GM23248 (cell line): ENCODE measurements at places on chromosomes 1 and 21.

DNA sequence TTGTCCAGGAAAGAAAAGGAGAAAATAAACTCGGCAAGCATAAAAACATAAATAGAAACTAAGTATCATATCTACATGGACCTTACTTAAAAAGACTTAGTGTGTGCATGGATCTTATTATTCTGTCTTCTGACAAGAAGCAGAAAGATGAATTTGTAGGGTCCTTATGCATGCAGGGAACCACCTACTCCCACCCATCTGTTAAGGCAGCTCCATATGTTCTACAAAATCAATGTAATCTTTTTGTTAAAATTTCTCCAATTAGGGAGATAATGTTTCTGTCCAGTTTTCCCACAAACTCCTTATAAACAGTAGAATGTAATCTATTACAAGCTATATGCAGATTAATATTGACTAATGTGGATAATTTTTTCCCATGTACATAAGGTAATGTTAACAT, 13.9 kb upstream of the PTPN14 start:
- no peak for DNase-seq

- peak; percentile 73 for DNase-seq
Observed at GRCh38 chr1:170676628-170677027, 12.7 kb downstream of the PRRX1 start.

- no peak for DNase-seq
Observed at GRCh38 chr1:231882790-231883189, 256.2 kb downstream of the DISC1 start.

DNA sequence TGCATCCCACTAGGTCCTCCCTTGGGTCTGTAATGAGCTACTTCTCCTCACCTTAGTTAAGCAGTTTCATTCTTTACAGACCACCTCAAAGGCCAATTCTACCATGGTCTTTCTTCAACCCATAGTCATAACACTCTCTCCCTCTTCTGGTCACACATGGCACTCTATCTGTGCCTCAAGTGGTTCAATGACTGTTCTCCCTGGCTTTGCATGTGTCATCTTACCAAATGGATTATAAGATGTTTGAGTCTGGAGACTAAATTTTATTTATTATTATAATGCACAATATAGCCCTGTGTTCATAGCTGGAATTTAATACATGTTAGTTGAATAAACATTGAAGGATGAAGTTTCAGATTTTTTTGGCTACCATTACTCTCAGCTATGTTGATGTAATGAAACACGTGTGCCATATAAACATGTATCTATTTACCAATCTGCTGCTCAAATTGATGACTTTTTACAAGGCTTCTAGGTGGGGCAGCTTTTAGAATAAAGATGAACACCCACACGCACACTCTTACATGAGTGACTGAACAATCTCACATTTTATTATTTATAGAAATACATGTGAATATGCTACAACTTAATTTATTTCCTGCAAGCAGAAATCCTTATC, 102.1 kb downstream of the RUNX1 start:
- DNase-seq, result no peak

GRCh38 chr21:29258626-29259338, 39.9 kb upstream of the BACH1 start:
- peak; percentile 84 for DNase-seq

- no peak for DNase-seq
Observed at GRCh38 chr1:231985296-231986023, 358.9 kb downstream of the DISC1 start.

GRCh38 chr1:225780134-225780533, 2.5 kb downstream of the SRP9 start:
- DNase-seq, result no peak

DNA sequence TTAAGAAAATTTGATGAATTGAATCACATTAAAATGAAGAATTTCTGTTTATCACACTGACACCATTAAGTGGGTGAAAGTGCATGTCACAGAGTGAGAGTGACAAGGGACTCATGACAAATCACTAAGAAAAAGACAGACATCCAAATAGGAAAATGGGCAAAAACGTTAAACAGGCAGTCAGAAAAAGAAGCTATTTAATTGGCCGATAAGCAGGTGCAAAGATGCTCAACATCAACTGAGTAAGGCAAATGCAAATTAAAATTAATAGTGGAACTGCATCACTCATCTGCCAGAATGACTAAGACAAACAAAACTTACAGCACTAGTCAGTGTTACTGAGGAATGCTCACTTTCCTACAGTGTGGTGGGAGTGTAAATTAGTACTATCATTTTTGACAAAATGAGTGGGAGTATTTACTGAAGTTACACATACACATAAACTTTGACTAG, 39.2 kb upstream of the RUNX1 start:
- DNase-seq, result peak; percentile 49

DNA sequence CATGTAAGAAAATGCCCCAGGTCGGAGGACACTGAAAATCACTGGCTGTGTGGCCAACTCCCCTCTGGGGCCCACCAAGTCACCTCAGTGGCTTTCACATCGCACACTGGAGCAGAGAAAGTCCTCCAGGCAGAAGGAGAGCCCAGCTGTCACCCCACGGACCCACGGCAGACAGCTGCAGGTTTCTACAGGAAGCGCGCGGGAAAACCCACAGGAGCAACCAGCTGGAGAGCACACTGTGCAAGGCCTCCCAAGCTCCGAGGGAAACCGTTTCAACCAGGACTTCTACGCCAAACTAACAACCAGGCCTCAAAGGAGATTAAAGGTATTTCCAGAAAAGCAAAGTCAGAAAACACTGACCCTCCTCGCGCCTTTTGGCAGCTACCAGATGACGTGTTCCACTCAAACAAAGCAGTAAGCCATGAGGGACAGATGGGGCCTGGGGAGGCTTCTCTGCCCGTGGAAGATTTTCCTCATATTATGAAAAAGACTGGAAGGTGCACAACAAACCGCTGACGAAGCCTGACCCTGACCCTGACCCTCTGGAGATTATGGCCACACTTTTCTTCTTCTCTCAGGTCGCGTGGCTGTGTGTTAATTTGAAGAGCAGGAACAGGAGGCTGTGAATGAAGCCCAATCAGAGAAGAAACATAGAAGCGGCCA, 21.0 kb downstream of the WDR4 start:
- DNase-seq, result no peak

GRCh38 chr1:49052102-49052501, 275.4 kb upstream of the BEND5 start:
- no peak for DNase-seq

DNA sequence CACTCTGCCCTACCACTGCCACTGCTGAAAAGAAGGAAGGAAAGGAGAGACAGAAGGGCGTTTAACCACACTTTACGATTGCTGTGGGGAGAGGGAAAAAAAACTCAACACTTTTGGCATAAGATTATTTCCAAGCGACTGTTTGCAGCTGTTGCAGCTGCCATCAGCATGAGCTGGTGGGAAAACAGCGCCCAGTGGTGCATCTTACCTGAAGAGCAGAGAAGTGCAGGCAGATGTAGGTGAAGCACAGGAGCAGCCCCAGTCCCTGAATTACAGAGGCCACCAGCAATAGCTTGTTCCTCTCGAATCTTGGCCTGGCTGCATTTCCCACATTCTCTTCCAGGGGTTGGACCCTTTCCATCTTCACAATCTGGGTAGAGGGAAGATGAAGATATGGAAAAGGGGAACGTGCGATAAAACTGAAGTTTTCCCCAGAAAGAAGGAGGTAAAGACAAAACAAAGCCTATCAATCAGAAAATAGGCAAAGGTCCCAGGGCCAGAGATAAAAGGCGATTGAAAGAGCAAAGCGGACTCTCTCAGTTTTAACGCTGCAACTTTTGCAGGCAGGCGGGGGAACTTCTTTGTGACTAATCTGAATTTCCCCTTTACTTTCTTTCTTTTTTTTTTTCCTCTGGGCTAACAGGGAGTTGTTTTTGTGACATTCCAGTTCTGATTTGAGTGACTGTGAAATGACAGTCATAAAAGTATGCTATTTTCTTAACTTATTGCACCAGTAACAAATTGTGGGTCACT, at the start of gene TNFSF4:
Gene TNFSF4, minus strand, starts transcription at position 516 of the 753 bp plus-strand sequence. Its CDS starts 155 bp downstream, at position 361.
- peak; percentile 62 for DNase-seq

DNA sequence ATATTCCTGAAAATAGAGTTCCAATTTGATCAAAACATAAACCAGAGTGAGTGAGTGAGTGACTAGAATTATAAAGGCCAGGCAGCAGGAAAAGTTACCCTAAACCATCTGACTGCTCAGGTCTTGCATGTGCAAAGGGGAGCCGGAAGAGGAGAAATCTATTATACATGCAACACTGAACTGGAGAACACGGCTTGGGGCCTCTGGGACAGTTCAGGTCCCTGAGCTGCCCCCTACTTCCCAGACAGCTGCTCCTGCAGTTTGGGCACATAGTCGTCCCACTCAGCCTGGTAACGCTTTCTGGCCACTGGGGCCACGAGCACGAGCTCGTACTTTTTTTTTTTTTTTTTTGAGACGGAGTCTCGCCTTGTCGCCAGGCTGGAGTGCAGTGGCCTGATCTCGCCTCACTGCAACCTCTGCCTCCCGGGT, 40.1 kb downstream of the PTPRC start:
- DNase-seq, result no peak

DNA sequence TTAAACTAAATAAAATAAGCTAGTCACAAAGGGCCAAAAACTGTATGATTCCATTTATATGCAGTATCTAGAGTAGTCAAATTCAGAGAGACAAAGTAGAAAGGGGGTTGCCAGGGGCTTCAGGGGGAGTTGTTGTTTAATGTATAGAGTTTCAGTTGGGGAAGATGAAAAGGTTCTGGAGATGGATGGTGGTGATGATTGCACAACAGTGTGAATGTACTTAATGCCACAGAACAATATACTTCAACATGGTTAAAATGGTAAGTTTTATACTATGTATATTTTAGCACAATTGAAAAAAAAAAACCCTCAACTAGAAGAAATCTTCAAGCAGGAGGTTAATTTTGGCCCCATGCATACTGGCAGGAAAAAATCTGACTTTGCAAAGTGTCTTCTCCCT, 24.3 kb downstream of the VAV3 start:
- no peak for DNase-seq

DNA sequence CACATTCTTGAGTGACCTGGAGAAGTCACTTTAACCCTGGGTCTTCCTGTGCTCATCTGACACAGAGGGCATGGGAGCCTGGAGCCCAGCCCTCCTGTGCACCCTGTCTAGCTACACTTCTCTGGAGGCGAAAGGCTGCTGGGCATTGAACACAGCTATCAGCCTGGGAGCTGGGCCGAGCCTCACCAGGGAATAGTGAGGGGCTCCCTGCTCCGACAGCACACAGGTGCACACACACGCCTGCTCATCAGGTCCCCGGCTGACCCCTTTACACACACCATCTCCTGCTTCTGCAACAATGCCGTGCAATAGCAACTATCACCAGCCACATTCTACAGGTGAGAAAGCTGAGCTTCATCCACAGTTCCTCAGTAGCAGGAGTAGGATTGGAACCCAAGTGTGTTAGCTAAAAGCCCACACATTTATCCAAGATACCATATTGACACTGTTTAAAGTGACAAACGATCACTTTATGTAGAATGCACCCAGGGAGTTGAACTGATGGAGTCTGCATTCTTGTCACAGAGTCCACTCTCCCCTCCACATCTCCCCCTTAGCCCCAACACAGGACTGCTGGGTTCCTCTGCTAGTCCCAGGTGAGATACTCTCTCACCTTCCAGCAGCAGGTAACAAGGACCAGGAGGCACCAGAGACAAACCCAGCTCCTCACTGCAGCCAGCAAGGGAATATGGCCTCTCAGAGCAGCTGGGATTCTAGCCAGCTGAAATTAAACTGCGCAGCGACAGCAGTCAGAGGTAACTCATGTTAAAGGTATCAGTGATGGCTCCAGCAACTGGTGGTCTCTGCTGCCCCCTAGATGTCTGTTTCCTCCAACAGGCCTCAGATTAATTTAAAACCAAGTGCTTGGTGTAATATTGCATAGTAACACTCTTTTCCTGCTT, 18.3 kb upstream of the CAPN8 start:
- peak; percentile 67 for DNase-seq

DNA sequence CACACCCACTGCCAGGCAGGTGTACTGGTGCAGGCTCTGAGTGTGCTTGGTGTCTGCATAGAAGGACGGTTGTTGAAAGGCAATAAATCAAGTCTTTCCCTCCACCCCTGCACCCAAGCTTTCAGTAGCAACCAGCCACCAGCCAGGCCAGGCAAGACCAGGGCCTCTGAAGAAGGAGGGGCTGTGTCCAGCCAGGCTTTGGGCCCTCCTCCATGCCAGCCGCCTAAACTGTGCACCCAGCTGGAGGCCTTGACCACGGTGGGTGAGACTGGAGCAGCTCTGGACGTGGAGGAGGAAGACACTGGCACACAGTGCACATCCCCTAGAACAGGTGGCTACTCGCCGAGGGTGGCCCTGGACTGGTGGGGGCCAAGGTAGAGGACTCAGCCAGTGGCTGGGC, 4.9 kb downstream of the OLIG2 start:
- DNase-seq, result no peak

- DNase-seq, result peak; percentile 56
Observed at GRCh38 chr1:173342736-173343135, 134.4 kb upstream of the PRDX6 start.

- no peak for DNase-seq
Observed at GRCh38 chr1:235995511-235995910, 69.4 kb downstream of the NID1 start.

- DNase-seq, result peak; percentile 33
Observed at GRCh38 chr1:7581754-7582459, 189.2 kb upstream of the VAMP3 start.

DNA sequence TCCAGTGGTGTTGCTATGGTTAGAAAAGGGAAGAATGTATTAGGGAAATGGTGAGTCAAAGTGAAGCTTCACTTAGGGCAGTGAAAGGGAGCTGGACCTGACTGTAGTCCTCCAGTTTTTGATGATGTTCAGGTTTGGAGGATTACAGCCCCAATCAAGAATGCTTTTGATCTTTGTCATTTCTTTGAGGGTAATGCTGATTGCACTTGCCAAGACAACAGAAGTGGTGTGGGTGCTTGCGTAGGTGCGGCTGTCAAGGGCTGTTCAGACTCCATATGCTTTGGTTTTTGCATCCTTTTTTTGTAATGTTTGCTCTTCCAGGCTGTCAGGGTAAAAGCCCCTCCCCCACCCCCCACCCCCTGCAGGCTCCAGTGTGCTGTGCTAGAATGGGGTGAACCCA, 38.9 kb downstream of the HHAT start:
- DNase-seq, result no peak

DNA sequence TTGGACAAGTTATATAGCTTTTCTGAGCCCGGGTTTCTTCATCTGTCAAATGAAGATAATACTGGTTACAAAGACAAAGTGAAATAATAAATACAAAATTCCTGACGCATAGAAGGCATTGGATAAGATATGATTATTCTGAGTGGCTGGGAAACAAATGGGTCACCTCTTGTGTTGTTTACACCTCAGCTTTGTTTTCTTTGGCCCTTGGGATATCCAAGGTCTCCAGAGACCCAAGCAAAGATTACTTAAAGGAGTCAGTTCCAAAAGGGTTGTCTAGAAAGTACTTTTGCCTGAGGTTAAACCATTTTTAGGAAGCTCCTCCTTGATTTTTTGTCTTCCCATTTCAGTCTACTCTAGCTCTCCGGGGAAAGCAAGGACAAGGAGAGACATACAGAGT, 9.7 kb downstream of the KHDRBS1 start:
- no peak for DNase-seq

- DNase-seq, result no peak
Observed at GRCh38 chr1:81006502-81006901, 794.2 kb upstream of the ADGRL2 start.
